Fibroblast of the aortic adventitia (primary cell): ENCODE measurements at places on chromosomes 4 and X. TPM values are rescaled to one million over a fixed set of nuclear protein-coding genes. Genes with fewer than 3 reads are reported as not detected.

Gene SHROOM2
- total RNA-seq = 0.16 TPM in 1 of 2 replicates, not detected in the other

Gene GAGE12F
- total RNA-seq = not detected in 2 replicates

Gene SSR4
- total RNA-seq = 34.2 and 186 TPM in 2 replicates

Gene FAM9C
- total RNA-seq = not detected in 2 replicates

Gene MAGEA8
- total RNA-seq = not detected in 2 replicates

Gene TMPRSS11D
- total RNA-seq = 0.09 TPM in 1 of 2 replicates, not detected in the other

Gene CT55
- total RNA-seq = not detected in 2 replicates

Gene OTUD6A
- total RNA-seq = not detected in 2 replicates

Gene LPAR4
- total RNA-seq = 1.3 and 1.7 TPM in 2 replicates

Gene HSFX2
- total RNA-seq = 0.36 TPM in 1 of 2 replicates, not detected in the other

Gene CNKSR2
- total RNA-seq = 0.99 and 4.7 TPM in 2 replicates

Gene INTS6L
- total RNA-seq = 3.3 and 5.3 TPM in 2 replicates

Gene BMP3
- 0.18 TPM in 1 of 2 replicates, not detected in the other for total RNA-seq

Gene PNMA3
- total RNA-seq = under 0.01 TPM in 1 of 2 replicates, not detected in the other

Gene LDB2
- total RNA-seq = 46.6 and 85.9 TPM in 2 replicates

Gene HTN1
- not detected in 2 replicates for total RNA-seq

Gene EVC2
- total RNA-seq = 15.5 and 17.1 TPM in 2 replicates

Gene ARHGAP6
- 16.9 and 20.9 TPM in 2 replicates for total RNA-seq

Gene ZNF157
- total RNA-seq = 1.3 TPM in 1 of 2 replicates, not detected in the other

Gene GPRASP1
- total RNA-seq = 2.5 and 11.5 TPM in 2 replicates

Gene H2BW2
- total RNA-seq = not detected in 2 replicates

Gene STAP1
- not detected in 2 replicates for total RNA-seq

Gene ITIH6
- total RNA-seq = not detected in 2 replicates

Gene TCEAL5
- total RNA-seq = not detected in 2 replicates

Gene SRPK3
- 0.54 TPM in 1 of 2 replicates, not detected in the other for total RNA-seq

Gene DUX4
- total RNA-seq = not detected in 2 replicates

Gene BANK1
- 0.41 and 0.54 TPM in 2 replicates for total RNA-seq

Gene HSD17B13
- total RNA-seq = 0.18 TPM in 1 of 2 replicates, not detected in the other
